Kidney (tissue), 22 donors: ENCODE measurements at places on chromosomes 3 and 15. TPM values are rescaled to one million over a fixed set of nuclear protein-coding genes. Genes with fewer than 3 reads are reported as not detected.

GRCh38 chr3:143288944-143289343, 169.4 kb downstream of the CHST2 start:
- no peak for DNase-seq

The KBTBD12 gene
- 1.6 TPM for polyA plus RNA-seq

GRCh38 chr3:160016972-160017371, 28.3 kb downstream of the IL12A start:
- DNase-seq = no peak

The CFAP91 gene
- polyA plus RNA-seq = 4.7 TPM

The SI gene
- 0.11 TPM for polyA plus RNA-seq

The TIMP4 gene
- 2.4 TPM for polyA plus RNA-seq

The CYP11A1 gene
- polyA plus RNA-seq = 2.7 TPM

DNA sequence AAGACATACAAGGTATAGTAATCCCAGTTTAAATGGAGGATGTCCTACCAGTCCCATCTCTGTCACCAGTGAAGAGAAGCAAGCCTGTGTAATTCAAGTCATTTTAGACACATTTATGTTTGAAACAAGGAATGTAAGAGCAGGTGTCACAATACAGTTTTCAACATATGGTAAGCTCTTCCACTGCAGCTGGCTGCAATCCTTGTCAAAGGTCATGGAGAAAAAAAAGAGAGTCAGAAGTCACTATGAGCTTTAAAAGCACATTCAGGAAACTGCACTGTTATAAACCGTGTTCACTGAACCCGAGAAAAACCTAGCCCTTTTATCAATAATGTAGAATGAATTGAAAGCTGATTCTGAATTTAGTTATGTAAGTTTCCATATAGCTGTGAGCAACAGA, 206.4 kb downstream of the NAALADL2 start:
- no peak for DNase-seq
